ENCODE measurements at places on chromosomes 2 and 18. TPM values are rescaled to one million over a fixed set of nuclear protein-coding genes. Genes with fewer than 3 reads are reported as not detected.
A peak's percentile ranks its signal among the peaks of the same experiment; 100 is the strongest.

GRCh38 chr18:2244641-2245040, 326.7 kb downstream of the METTL4 start:
- H3K4me1 ChIP-seq, result no peaks in the 10 kb centered on the region
- H3K27me3 ChIP-seq, result peaks cover 1% of the 10 kb centered on the region
- no peak for DNase-seq
- no peak overlapping the region for H3K27ac ChIP-seq
- no peaks in the 10 kb centered on the region for H3K36me3 ChIP-seq

- H3K36me3 ChIP-seq, result no peaks in the 10 kb centered on the region
- H3K27me3 ChIP-seq, result no peaks in the 10 kb centered on the region
Measured at GRCh38 chr2:136215908-136216472, 98.0 kb upstream of the CXCR4 start.

DNA sequence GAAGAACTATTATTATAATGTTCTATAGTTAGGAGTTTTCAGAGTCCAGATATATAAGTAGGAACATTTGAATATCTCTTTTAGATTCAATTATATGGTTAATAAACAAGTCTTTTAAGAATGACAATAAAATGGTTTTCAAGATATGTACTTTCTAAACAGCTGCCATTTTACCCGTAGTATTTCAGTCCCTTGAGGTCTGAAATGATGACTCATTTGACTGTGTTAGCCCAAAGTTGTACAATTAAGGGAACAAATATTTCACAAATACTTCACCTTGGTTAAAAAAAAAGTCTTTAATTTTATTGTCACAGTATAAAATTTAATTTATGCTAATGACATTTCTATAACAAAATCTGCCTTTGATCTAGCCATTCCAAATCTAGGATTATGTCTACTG, 91.6 kb upstream of the TANK start:
- H3K4me3 ChIP-seq, result no peak overlapping the region
- no peak overlapping the region for H3K27ac ChIP-seq
- H3K36me3 ChIP-seq, result no peaks in the 10 kb centered on the region
- peak; percentile 26 for DNase-seq

VAMP8 gene
- total RNA-seq, result 105 TPM

LHCGR gene
- total RNA-seq, result not detected
